ENCODE measurements at places on chromosomes 16 and 17.

- ATAC-seq, result no peak
These were observed 14.4 kb upstream of the FAAP100 start for GRCh38 chr17:81566461-81567126.

DNA sequence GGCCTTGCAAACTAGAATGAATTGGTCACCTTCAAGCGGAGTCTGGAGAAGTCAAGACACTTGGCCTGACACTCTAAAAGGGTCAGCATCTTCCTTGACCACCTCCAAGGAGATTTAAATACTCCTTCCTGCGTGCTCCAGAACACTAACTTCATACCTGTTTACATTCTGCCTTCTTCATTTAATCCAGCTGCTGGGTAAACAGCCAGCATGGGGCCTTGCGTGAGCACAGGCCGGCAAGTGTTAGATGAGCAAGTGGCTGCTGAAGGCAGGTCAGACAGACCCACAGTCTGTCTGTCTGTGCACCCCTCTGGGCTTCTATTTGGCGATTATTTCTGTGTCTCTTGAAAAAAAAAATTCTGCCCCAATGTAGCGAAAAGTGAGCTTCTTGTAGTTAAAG is 153.8 kb downstream of the MSI2 start:
- ATAC-seq, result no peak

DNA sequence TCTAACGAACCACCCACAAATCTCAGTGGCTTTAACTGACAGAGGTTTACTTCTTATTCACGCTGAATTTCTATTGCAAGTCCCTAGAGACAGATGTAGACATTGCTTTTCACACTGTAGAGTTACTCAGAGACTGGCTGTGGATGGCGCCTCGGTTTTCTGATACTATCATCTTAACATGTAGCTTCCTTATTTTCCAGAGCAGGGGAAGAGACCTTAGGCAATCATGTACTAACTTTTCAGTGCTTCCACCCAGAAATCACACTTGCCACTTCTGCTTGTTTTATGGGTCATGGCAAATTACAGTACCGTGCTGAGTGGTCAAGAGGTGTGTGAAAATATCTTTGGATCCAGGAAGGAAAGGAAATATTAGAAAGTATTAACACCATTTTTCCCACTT is 65.4 kb downstream of the MAF start:
- no peak for ATAC-seq

- no peak for ATAC-seq
These were observed 339.2 kb downstream of the WWOX start for GRCh38 chr16:78438632-78439031.

GRCh38 chr17:1766382-1767135 is 4.7 kb downstream of the SERPINF1 start:
- no peak for ATAC-seq

DNA sequence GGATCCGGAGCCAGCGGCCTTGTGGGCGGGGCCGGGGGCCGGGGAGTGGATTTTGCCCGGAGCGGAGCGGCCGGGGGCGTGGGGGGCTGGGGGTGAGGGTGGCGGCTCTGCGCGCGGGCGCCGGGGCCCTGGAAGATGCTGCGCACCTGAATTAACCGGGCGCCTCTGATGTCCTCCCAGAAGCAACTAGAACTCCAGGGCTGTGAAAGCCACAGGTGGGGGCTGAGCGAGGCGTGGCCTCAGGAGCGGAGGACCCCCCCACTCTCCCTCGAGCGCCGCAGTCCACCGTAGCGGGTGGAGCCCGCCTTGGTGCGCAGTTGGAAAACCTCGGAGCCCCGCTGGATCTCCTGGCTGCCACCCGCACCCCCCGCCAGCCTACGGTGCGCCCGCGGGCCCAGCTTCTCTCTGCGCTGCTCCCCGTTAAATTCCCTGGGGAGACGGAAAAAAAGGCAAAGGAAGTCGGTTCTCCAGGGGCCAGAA is 549 bp downstream of the SLC26A11 start:
- peak; percentile 55 for ATAC-seq

DNA sequence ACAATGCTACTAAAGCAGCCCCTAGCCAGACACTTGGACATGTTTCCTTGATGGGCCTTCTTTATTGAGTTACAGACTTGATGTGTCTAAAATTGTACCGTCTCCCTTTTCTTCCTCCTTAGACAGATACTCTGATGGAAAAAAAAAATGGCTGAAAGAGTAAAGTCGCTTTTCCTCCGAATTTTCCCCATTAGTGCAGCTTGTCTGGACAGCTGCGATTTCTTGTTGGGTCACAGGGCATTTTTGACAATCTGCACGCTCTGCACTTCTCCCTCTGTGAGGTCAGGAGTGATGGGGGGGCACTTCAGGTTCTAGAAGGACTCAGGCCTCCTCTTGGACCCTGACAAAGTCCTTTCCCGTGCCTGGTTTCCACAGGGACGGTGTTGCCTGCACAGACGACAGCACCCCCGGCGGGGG is 968 bp upstream of the PRKAR1A start:
- ATAC-seq, result no peak

- ATAC-seq, result no peak
These were observed 13.8 kb upstream of the WDR45B start for GRCh38 chr17:82661717-82662683.

DNA sequence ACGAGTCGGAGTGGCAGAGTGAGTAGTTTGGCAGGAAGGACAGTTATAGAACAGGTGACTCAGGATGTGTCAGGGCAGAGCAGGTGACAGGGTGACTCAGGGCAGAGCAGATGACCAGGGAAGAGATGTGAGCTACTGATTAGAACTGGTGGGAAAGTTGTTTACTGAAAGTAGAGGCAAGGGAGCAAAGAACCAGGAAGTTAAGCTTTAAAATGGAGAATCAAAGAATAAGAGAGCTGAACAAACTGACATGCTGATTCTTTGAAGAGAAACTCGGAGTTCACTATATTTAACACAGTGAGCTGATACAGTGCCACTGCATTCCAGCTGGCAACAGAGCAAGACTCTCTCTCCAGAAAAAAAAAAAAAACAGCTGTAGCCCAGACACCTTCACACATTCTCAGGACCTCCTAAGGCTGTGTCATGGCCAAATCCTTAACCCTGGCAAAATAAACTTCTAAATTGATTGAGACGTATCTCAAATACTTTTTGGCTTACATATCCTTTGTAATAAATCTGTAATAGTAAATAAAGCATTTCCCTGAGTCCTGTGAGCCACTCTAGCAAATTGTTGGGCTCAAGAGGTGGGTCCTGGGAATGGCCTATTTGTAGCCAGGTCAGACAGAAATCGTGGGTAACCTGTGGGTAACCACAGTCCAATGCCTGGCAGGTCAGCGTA is 12.3 kb upstream of the UBE2I start:
- peak; percentile 31 for ATAC-seq

DNA sequence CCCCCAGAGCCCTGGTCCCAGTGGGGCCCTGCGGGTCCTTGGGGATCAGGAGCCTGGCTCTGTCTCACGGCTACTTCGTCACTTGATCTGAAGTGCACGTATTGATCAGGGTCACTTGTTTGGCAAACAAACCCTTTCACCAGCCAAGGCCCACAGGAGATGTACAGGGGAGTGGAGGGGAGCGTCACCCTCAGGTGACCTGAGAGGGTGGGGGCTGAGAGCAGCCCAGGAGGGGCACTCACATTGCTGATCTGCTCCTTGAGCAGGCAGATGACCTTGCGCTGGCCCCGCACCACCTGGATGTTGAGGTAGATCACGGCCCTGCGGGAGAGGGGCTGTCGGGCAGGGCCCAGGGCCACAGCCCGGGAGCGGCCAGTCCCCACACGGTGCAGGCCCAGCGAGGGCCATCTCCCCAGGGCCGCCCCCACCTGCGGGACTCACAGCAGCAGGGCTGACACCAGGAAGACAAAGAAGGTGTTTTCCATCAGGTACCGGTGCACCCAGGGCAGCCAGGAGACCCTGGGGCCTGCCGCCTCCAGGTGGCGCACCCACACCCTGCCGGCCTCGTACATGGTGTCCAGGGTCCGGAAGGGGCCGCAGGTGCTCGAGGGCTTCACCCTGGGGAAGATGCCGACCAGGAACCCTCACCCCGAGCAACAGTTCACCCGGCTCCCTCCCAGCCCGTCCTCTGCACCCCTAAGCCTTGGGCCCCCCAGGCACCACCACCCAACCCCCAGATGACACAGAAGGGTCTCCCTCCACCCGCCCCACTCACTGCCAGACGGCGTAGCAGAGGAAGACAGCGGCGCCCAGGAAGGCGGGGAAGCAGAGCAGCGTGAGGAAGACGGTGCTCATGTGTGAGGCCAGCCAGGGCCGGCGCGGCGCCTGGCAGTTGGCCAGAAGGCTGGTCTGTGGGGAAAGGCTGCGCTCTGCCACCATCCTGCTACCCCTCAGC is 11.3 kb downstream of the TMC6 start:
- no peak for ATAC-seq

DNA sequence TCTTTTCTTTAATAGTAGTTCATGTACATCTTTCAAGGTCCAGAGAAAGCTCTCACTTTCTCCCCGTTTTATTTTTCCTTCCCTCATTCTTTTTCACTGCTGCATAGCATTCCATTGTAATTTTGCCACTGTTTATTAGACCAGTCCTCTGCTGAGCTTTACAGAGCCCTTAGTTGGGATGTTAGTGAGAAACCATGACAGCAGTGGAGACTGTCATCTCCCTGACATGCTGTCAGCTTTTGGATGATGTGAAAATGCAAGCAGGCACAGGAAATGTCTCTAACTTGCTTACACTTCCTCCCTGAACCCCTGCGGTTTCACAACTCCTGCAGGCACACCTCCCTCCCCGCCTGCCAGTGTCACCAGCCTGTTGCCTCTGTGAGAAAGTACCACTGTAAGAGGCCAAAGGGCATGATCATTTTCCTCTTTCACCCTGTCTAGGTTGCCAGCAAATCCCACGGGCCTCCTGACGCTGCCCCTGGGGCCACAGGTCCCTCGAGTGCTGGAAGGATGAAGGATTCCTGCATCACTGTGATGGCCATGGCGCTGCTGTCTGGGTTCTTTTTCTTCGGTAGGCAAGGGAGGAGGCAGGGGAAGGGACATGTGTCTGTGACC is at the start of gene ITGAL:
Gene ITGAL, plus strand, starts transcription at position 415 of the 615 bp plus-strand sequence. Its CDS starts 96 bp downstream, at position 511.
- no peak for ATAC-seq

GRCh38 chr17:73635101-73635817 is 9.0 kb downstream of the SDK2 start:
- ATAC-seq, result no peak

DNA sequence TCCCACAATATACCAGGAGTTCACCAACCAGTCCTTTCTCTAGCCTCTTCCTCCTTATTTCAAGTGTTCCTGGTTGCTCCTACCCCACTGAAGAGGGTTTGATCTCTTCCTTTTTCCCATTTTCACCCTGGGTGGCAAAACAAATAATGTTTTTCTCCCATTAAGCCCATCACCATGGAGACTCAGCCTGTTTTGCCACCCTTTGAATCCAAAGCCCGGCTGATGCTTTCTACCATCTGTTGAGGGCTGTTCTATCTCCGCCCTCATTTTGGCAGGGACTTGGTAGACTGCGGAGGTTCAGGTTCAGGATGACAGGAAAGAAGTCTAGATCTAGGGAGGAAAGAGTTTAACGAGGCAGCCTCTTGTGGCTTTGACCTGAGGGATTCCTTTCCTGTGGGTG is 2.6 kb downstream of the DNAH2 start:
- ATAC-seq, result no peak

DNA sequence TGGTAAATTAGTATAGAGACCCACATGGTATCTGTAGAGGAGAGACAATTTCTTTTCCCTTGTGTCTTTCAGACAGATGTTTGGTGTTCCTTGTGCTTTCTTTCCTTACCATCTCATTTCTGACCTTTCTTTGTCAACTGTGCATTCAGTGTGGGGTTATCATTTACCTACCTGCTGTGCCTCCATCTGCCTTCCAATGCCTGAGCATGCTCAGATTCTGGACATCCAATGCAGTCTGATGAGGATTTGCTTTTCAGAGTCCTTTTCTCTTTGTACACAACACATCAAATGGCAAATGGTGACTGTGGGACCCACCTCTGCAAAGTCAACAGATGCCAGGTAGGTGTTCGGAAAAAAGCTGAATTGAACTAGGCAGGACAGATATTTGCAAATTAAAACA is 364.8 kb downstream of the CA10 start:
- no peak for ATAC-seq

GRCh38 chr16:23597003-23597756 is 1.1 kb upstream of the NDUFAB1 start:
- ATAC-seq, result no peak

GRCh38 chr17:8237175-8237574 is 10.7 kb downstream of the CTC1 start:
- ATAC-seq, result no peak

DNA sequence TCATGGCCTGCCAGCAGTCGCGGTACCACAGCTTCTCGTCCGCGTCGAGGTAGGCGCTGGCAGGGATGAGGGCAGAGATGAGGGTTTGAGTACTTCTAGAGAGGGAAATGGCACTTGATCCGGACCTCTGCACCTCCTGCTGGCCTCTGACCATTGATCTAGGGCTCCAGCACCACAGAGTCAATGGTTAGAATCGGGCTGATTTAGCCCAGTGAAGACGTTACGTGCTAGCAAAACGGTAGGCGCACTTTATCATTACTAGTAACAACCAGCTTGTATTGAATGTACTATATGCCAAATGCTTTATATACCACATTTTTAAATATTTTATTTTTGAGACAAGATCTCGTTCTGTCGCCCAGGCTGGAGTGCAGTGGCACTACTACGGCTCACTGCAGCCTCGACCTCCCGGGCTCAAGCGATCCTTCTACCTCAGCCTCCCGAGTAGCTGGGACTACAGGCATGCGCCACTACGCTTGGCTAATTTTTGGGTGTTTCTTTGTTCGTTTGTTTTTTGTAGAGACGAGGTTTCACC is 526 bp downstream of the TSNAXIP1 start:
- no peak for ATAC-seq

- no peak for ATAC-seq
These were observed 41.0 kb downstream of the MAF start for GRCh38 chr16:79559532-79559931.

GRCh38 chr17:30819971-30820705 is 4.4 kb downstream of the CRLF3 start:
- ATAC-seq, result no peak

DNA sequence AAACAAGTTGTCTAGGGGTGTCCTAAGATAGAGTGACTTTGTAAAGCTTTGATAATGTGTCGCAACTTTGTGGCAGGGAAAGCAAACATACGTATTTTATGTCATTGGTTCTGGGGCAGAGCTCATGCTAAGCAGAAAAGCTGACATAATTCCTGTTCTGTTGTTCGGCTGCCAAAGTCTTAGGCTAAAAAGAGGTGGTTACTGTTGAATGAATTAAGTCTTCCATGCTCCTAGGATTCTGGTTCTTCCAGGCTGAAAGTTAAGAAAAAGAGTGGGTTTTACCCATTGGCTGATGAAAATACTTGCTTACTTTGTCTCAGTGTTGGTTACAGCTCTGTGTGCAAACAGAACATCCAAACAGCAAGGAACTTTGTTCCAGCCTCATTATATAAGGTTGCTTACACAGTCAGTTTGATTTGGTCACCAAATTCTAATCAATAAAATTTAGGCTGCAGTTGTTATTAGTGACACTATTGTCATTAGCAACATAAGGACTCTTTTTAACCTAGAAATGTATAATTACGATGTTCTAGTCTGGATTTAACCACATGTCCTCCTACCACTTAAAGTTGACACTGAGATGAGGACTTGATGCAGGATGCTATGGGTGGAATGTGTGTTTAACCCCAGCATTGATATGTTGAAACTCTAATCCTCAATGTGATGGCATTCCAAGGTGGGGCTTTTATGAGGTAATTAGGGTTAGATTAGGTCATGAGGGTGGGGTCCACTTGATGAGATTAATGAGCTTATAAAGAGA is 114.0 kb upstream of the GOT2 start:
- ATAC-seq, result no peak
